Central memory CD4-positive, alpha-beta T cell (primary cell): ENCODE measurements at places on chromosomes 7 and 10.

GRCh38 chr7:19295376-19295775, 150.2 kb upstream of the FERD3L start:
- no peak for DNase-seq

- DNase-seq, result no peak
Observed at GRCh38 chr7:80307227-80307856, 172.7 kb downstream of the GNAI1 start.

DNA sequence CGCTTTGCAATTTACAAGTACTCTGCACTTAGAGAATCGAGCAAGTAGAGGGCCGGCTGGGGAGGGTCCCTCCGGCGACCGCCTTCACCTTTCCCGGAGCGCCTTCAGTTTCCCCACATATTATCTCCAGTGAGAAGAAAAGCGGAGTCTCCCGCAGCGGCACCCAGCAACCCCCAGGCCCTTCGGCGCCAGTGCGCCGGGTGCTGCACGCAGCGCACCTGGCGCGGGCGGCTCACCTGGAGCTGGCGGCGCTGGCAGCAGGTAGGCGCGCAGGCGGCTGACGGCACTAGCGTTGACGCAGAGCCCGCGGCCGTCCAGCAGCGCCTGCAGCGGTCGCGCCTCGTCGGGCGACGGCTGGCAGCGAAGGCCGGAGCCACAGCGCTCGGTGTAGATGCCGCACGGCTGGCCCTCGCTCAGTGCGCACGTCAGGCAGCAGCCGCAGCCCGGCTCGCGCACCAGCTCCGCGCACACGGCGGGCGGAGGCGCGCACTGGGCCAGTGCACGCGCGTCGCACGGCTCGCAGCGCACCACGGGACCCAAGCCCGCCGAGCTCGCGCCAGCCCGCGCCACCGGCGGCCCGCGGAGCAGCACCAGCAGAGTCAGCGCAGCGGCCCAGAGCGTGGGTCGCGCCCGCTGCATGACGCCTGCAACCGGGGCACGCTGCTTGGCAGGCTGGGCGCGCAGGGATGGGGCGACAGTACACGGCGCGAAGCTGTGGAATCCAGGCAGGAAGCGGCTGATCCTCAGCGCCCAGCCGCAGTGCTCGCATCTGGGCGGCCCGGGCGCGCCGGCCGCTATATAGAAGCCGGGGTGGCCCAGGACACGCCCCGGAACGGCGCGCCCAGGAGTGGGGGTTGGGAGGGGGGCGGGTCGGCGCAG, at the start of gene IGFBP3:
Gene IGFBP3 (minus strand): TSS at position 771 of the 879 bp plus-strand sequence. CDS start 132 bp downstream, at position 639.
- peak; percentile 25 for DNase-seq

DNA sequence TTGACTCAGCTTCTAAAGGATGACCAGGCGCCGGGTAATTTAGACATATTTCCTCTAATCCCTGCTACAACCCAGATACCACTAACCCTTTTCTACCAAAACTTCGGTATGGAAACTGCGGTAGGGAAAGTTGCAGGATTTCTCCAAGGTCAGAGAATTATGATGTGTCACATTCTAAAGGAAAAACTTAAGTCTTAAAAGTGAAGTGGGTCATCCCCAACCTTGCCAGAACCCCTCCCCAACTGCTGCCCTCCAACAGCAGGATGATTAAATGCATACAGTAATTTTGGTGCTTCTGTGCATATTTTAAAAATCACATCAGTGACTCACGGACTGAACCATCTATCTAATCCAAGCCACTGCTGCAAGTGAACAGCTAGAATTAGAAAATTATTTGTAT, 52.7 kb downstream of the GRB10 start:
- DNase-seq, result no peak

DNA sequence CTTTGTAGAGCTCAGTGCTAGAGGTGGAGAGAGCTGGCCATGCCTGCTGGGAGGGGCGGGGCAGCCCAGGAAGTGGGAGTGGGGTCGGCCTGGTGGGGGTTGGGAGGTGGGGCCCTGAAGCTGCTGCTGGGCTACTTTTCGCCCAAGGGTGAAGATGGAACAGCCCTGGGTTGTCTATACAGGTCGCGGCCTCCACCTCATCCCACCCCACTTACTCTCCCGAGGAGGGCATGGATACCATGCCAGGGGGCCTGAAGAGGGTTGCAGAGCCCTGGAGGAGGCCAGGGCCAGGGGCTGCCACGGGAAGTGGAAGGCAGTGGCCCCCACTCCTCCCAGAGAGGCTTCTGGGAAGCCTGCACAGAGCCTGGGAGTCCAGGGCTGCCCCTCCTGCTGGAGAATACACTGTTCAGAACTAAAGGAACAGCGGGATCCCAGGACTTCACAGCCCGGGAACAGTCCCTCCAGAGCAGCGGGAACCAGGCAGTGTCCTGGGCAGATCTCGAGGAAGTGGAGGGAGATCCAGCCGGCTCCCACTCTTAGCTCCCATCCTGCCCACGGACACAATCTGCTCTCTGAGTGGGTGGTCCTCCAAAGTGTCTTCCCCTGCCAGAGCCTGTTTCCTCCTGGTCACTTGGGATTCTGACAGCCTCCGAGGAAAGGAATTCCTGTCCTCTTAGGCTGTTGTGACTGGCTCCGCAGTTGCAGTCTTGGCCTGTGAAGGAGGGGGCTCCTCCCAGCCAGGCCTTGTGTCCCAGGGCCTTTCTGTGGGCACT, 23.5 kb downstream of the MAT1A start:
- DNase-seq, result no peak

GRCh38 chr7:23471106-23471859, 992 bp upstream of the IGF2BP3 start:
- no peak for DNase-seq

- no peak for DNase-seq
Observed at GRCh38 chr7:107494884-107495283, 25.0 kb downstream of the GPR22 start.

GRCh38 chr10:110500515-110500905, 2.8 kb downstream of the DUSP5 start:
- DNase-seq, result no peak

DNA sequence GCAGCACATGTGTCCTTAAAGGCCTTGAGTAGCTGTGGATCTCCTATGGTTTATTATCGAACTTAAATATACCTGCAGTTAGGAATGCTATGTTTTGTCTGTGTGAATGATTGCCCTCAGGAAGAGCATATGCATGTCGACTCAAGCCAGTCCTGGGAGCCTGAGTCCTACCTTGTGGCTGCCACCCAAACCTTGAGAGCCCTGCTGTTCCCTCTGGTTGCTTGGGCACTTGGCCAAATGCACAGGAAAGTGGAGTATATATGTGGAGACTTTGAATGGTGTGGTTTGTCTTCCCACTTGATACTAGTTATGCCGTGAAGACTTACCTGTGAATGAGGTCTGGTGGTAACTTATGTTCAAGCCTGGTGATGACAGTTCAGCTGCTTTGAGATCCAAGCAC, 409.8 kb downstream of the LRMDA start:
- no peak for DNase-seq

DNA sequence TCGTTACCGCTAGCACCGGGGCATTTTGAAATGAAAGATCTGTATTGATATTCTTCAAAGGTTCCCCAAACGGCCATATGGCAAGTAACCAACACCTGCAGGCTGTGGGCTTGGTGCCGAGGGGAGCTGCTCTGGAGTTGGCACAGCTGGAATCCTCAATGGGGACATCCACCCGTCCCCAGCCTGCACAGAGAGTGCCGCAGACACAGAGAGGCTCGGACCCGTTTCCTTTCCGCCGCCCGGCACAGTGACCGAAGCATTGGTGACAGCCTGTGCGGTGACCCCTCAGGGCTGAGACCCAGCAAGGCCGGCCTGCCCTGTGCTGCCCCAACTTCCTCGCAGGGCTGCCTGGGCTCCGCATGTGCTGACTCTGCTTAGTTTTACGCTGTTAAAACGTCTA, 4.5 kb downstream of the CFAP46 start:
- DNase-seq, result no peak

GRCh38 chr10:79411546-79412495, 33.6 kb downstream of the ZCCHC24 start:
- no peak for DNase-seq

- DNase-seq, result no peak
Observed at GRCh38 chr7:7563813-7564212, 2.9 kb upstream of the MIOS start.

GRCh38 chr7:4525884-4526283, 156.2 kb upstream of the FOXK1 start:
- no peak for DNase-seq

DNA sequence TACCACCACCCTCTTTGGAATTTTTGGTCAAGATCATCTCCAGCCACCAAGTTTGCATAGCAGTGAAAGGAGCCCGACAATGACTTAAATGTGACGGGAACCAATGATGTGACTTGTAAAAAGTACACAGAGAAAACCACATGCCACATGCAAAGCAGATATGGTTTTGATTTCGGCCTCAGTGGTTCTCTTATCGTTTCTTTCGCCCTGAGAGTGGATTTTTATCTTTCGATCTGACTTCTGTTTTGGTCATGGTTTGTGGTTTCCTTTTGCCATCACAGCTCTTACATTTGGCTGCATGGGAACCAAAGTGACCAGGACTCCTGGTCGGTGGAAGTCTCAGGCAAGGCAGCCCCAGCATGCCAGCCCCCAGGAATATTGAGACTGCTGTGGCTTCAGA, 31.5 kb downstream of the TCF7L2 start:
- DNase-seq, result no peak

- no peak for DNase-seq
Observed at GRCh38 chr7:92698237-92698841, 108.1 kb upstream of the FAM133B start.

GRCh38 chr10:59896191-59896590, 10.2 kb downstream of the CCDC6 start:
- no peak for DNase-seq

DNA sequence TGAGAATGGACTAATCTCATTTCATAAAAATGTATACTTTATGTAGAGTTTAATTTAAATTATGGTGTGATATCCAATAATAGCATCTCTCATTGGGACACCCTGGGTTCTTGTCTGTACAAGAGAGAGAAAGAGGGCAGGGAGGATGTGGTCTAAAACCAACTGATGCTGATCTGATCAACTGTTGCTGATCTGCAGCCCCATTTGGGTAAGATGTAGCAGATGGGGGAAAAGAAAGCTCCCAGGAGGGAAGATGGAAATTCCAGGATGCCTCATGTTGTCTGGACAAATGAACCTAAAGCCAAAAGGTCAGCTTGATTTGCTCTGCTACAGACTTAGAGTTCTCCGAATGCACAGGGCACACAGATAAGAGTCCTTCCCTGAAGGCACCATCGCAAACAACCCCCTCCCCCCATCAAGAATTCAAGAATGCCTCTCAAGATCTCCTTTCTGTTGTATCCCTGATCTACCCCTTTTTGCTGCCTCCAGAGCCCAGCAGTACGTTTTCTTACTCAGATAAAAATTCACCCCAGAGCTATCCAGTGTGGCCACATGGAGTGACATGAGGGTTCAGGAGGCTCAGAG, 171.4 kb upstream of the INHBA start:
- no peak for DNase-seq

DNA sequence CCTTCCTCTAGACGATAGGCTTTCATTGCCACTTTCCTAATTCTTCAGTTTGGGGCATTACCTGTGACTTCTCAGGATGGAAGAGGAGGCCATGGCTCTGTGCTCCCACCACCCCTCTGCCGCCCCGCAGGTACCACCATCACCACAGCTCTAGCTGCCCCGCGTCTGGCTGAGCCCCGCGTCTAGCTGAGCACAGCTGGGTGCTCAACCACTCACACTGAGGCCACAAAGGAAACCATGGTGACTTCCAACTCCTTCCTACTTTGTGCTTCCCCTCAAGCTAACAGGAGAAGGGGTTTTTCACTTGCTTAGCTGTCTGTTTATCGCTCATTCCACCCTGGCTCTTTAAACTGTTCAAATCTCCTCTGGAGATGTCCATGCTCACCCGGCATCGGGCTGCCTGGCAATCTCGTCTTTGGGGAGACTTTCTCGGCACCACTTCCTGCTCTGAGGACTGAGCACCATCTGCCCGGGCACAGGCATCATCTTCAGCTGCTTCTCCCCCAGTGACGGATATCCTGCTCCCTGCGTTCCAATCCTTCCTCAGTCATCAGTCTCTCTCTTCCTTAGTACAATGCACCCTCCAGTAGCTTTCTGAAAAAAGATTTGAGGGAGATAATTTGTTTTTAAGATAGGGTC, 59.4 kb downstream of the MAD1L1 start:
- no peak for DNase-seq

DNA sequence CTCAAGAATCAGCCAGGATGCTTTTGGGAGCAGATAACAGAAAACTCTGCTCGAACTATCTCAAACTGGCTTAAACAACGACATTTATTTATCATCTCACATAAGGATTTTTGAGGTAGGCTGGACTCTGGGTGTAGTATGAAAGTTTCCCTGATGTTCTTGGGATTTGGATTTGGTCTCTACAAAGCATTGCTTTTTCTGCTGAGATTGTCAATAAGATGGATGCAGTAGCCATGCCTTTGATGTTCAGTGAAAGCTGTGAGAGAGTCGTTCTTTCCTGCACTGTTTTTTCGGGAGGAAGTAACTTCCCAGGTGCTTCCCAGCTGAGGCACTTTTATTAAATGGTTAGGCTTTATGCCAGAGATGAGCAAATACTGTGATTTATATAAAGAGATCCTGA, 181.1 kb downstream of the PRKG1 start:
- no peak for DNase-seq

- no peak for DNase-seq
Observed at GRCh38 chr7:140060788-140061606, 1.8 kb downstream of the PARP12 start.

- no peak for DNase-seq
Observed at GRCh38 chr7:18225067-18225466, 197.4 kb upstream of the PRPS1L1 start.

DNA sequence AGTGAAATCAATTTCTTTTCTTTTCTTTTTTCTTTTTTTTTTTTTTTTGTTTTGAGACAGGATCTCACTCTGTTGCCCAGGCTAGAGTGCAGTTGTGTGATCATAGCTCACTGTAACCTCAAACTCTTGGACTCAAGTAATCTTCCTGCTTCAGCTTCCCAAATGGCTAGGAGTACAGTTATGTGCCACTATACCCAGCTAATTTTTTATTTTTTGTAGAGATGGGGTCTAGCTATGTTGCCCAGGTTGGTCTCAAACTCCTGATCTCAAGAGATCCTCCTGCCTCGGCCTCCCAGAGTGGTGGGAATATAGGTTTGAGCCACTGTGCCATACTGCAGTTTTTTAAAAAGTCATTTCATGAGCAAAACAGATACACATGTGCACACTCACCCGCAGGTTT, 79.8 kb downstream of the ANK3 start:
- DNase-seq, result no peak

GRCh38 chr10:127990846-127991542, 84.1 kb downstream of the PTPRE start:
- peak; percentile 30 for DNase-seq

GRCh38 chr10:132704008-132704814, 81.7 kb downstream of the NKX6-2 start:
- DNase-seq, result no peak

GRCh38 chr7:45122975-45123860, 11.7 kb upstream of the TBRG4 start:
- DNase-seq, result peak; percentile 19

- no peak for DNase-seq
Observed at GRCh38 chr10:112356686-112357085, 17.2 kb upstream of the ACSL5 start.
